ENCODE measurements at places on chromosomes 6 and 20. TPM values are rescaled to one million over a fixed set of nuclear protein-coding genes. Genes with fewer than 3 reads are reported as not detected.

DNA sequence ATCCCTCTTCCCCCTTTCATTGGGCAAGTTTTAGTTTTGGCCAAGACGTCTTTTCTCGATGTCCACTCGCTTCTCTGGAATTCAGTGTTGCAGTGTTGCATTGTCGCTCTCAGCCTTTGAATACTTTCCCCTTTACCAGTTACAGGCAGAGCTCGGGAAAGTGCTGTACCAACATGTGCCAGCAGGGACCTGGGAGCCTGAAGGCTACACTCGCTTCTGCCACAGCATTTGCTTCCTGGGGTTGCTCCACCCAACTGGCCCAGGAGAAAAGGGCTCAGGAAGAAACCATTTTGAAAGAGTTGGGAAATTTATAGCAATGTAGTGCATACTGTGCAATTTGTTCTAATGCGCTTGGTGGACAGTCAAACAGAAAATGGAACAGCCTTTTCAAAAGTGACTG, 78.6 kb downstream of the LINC00237 start:
- H3K27ac ChIP-seq, result no peak overlapping the region
- H3K4me1 ChIP-seq, result peaks cover 8% of the 10 kb centered on the region
- H3K4me3 ChIP-seq, result no peak overlapping the region

Gene TPMT
- total RNA-seq, result 8.8 TPM

Gene GTSF1L
- not detected for total RNA-seq

GRCh38 chr6:118639054-118639964, 12.1 kb downstream of the CEP85L start:
- no peak overlapping the region for H3K27ac ChIP-seq
- H3K4me3 ChIP-seq, result no peak overlapping the region
- no peaks in the 10 kb centered on the region for H3K36me3 ChIP-seq
- no peaks in the 10 kb centered on the region for H3K27me3 ChIP-seq
- DNase-seq, result no peak

DNA sequence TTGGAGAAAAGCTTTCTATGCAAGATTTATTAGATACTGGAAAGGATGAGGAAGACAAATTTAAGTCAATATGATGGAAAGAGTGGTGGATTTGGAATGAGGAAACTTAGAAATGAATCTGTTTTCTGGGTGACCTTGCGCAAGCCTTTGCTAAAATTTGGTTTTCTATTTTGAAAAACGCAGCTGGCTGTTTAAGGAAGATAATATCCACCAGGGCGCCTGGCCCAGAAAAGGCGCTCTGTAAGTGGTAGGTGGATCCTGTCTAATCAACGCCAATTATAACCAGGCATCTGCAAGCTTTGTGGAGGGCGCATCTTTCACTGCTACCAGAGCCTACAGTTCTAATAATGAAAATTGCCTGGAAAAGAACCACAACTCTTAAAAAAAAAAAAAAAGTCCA, 398 bp upstream of the SPATS1 start:
- DNase-seq, result no peak
- H3K36me3 ChIP-seq, result no peaks in the 10 kb centered on the region
- no peak overlapping the region for H3K27ac ChIP-seq
- H3K4me1 ChIP-seq, result peaks cover 13% of the 10 kb centered on the region
- H3K27me3 ChIP-seq, result peaks cover 7% of the 10 kb centered on the region
- no peak overlapping the region for H3K4me3 ChIP-seq

- H3K36me3 ChIP-seq, result no peaks in the 10 kb centered on the region
- H3K27ac ChIP-seq, result no peak overlapping the region
- no peaks in the 10 kb centered on the region for H3K27me3 ChIP-seq
- no peak overlapping the region for H3K4me3 ChIP-seq
- DNase-seq, result no peak
These were observed 210.6 kb upstream of the RREB1 start for GRCh38 chr6:6897140-6897539.

DNA sequence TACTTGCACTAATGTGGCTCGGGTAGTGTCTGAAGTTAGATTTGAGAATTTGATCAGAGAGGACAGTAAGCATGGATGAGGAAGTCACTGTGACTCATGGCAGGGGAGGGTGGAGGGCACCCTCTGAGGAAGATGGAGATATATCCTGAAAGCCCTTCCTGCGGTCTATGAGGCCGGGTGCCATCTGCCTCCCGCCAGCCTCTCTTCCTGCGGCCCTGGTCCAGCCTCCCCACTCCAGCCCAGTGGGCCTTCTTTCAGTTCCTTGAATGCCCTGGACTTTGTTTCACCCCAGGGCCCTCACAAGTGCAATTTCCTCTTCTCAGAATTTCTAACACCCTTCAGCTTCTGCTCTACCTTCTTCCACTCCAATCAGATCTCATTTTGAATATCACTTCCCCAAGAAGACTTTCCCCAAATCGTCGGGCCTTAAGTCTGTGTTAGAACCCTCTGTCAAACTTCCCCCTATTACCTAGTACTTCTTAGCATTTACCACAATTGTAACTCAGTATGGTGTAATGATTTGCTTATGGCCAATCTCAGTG, 20.2 kb upstream of the TNFAIP3 start:
- no peak overlapping the region for H3K27ac ChIP-seq
- H3K4me1 ChIP-seq, result no peaks in the 10 kb centered on the region
- H3K27me3 ChIP-seq, result peaks cover 2% of the 10 kb centered on the region
- no peak overlapping the region for H3K4me3 ChIP-seq

DNA sequence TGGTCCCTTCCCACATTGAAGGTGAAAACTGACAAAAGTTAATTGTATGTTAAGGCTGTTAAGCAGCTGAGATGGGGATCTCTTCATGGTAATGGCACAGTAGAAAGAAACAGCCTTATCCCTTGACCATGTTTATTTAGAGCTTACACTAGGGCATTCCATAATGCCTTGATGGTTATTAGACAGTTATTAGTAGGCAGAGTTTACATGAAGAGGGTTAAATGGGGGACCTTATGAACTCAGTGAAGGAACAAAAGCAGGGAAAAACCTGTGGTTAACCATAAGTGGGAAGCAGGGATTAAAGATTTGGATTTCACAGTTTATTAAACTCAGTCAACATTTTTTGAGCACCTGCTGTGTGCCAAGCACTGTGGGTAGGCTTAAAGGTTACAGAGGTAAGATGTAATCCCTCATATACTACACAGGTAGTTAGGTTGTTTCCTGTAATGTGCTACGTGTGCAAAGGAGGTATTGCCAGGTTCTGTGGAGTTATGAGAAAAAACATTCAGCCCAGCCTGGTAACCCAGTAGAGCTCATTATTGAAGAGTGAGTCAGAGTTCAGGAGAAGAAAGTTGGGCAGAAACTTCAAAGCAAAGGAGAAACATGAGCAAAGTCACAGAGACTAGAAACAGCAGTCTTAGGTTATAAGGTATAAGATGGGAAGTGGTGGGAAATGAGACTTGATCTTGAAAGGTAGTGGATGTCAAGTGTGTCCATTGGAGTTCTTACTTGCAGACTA, 32.3 kb upstream of the GNRH2 start:
- H3K36me3 ChIP-seq, result peaks cover 13% of the 10 kb centered on the region
- H3K4me1 ChIP-seq, result no peaks in the 10 kb centered on the region
- H3K4me3 ChIP-seq, result no peak overlapping the region
- no peaks in the 10 kb centered on the region for H3K27me3 ChIP-seq
- H3K27ac ChIP-seq, result no peak overlapping the region
- no peak for DNase-seq

DNA sequence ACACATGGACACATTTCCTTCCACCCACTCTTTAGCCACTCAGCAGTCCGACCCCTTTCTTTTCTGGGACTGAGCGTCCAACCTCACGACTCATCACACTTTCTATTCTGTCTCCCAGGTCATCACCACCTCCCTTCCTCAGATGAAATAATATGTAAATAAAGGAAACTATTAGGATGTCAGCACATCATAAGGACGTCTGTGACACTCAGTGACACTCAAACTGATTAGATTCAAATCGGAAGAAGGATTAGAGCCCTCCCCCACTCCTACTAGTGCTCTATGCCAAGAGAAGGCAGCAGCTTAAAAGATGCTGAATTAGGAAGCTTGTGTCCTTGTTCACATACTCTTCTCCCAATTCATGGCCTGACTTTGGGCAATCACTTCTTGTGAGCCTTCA, 113.6 kb downstream of the TNFRSF21 start:
- H3K27ac ChIP-seq, result no peak overlapping the region
- DNase-seq, result no peak

Gene GJA1
- 91.2 TPM for total RNA-seq

Gene PRL
- total RNA-seq, result not detected

Gene PRPH2
- not detected for total RNA-seq

GRCh38 chr6:123902738-123903313, 99.2 kb downstream of the NKAIN2 start:
- no peaks in the 10 kb centered on the region for H3K36me3 ChIP-seq
- H3K27ac ChIP-seq, result no peak overlapping the region
- H3K4me3 ChIP-seq, result no peak overlapping the region
- no peak for DNase-seq

Gene LAMA2
- 0.47 TPM for total RNA-seq

- no peaks in the 10 kb centered on the region for H3K36me3 ChIP-seq
- H3K4me3 ChIP-seq, result no peak overlapping the region
- DNase-seq, result no peak
- H3K27ac ChIP-seq, result no peak overlapping the region
These were observed 165.4 kb upstream of the GMDS start for GRCh38 chr6:2410656-2411380.

DNA sequence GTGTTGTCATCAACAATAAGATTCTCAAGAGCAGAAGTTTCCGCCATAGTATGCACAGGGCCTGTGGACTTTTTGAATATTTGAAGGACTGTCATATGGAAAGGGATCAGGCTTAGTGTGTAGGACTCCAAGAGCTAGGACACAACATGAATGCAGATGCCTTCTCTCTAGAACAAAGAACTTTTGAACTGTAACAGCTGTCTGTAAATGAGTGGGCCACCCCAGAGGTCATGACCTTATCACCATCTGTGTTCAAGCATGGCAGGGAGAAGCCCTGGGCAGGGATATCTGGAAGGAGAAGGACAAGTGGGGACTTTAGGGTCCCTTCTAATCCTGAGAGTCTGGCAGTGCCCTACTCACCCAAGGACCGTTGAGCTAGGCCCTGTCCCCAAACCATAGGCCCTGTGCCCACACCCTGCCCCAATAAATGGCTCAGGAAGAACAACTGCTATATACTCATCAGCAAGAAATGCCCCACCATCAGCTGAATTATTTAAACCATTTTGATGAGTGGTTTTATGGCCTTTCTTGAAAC, 70.6 kb downstream of the MTHFD1L start:
- no peak overlapping the region for H3K4me3 ChIP-seq
- peaks cover 7% of the 10 kb centered on the region for H3K4me1 ChIP-seq
- DNase-seq, result no peak
- peaks cover 35% of the 10 kb centered on the region for H3K36me3 ChIP-seq
- H3K27ac ChIP-seq, result no peak overlapping the region
- no peaks in the 10 kb centered on the region for H3K27me3 ChIP-seq

Gene ZC2HC1B
- not detected for total RNA-seq

- H3K27me3 ChIP-seq, result no peaks in the 10 kb centered on the region
- peaks cover 24% of the 10 kb centered on the region for H3K4me1 ChIP-seq
- H3K27ac ChIP-seq, result no peak overlapping the region
- H3K36me3 ChIP-seq, result no peaks in the 10 kb centered on the region
These were observed 91.3 kb upstream of the OGFRL1 start for GRCh38 chr6:71197267-71197666.

DNA sequence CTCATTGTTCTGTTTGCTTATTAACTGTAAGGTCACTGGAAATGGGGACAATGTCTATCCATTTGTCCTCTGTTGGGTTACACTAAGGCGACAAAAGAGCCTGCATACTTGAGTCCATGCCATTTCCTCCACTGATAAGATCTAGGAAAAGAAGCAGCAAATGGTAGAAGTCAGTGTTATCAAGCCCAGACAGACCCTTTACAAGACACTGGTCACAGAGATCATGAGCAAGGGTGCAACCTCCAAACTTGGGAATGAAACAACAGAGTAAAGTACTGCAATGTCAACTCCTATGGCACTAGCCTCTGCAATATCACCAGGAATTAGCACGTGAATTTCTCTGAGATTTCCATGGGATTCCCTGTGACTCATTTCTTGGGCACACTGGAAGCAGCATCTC, 126.9 kb downstream of the ID4 start:
- DNase-seq, result no peak
- peaks cover under 1% of the 10 kb centered on the region for H3K27me3 ChIP-seq

DNA sequence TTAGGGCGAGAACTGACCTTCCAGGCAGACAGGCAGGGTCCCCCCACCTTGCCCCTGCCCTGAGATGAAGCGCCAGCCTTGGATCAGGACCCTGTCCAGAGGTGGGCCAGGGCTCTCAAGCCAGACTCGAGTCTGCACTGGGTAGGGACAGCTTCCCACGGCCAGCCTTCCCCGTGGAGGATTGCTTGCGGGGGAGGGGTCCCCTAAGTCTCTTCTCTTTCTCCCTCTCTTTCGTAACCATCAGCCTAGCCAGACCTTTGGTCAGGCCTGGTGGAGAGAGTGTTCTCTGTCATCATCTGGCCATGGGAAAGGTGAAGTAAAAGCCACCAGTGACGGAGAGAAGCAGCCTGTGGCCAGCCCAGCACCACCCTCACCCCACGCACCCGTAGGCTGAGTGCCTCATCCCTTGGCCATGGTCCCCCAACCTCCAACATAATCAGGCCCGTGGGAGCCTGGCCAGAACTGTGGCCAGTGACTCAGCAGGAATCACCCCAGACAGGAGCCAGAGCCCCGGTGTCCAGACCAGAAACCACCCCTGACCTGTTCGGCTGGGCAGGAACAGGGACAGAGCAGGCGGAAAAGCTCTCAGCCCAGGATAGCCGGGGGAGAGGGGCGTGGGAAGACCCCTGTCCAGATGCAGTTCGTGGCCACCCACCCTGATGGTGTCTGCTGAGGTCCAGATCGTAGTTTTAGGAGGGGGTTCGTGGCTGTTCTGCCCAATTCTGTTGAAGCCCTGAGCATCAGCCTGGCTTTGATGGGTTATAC, 47.1 kb downstream of the SNAI1 start:
- peaks cover 20% of the 10 kb centered on the region for H3K4me1 ChIP-seq
- no peak overlapping the region for H3K27ac ChIP-seq
- no peak for DNase-seq

All from neural crest cell (in vitro differentiated cells).